T47D (cell line): ENCODE measurements at places on chromosomes 2 and 18.

GRCh38 chr2:237068005-237068576 lies 17.6 kb upstream of the COPS8 start:
- DNase-seq, result no peak

- no peak for DNase-seq
These were observed 155.4 kb upstream of the VRK2 start for GRCh38 chr2:57891086-57891712.

GRCh38 chr18:63109802-63110201 lies 209.8 kb downstream of the BCL2 start:
- no peak for DNase-seq

- DNase-seq, result no peak
These were observed 11.8 kb downstream of the DSC3 start for GRCh38 chr18:31030574-31031278.

DNA sequence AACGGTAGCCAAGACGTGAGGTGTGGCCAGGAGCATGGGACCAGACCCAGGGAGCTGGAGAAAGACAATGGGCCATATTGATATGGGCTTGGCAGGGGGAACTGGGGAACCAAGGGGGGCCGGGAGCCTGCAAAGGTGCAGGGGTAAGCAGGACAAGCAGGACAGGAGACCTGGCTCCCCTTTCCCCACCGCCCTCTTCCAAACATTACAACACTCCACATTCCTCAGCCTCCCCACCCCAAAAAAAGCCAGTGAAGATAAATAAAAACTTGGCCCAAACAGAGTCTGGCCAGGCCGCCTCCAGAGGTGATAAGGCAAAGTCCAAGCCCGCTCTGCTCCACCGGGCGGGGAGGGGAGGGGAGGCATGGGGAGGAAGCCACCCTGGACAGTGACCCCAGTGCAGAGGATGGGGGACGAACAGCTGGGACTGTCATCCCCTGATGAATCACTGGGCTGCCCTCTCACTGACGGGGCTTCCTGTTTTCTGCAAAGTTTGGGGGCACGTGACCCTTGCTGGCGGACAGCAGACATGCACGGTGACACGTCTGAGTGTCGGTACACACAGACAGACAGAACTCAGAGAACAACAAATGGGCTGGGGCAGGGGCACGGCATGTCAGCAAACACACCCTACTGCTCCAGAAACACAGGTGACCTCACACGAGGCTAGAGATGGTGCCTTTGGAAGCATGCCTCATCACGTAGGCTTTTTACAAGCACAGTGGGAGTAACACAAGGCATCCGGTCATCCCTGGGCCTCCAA lies 100.2 kb downstream of the TNS1 start:
- DNase-seq, result no peak
